DMS 273 treated with DMSO at 0.1 percent for 48 hours (cell line): ENCODE measurements at places on chromosomes 11 and 22.

- no peak for DNase-seq
Measured at GRCh38 chr11:76436020-76436419, 8.8 kb upstream of the EMSY start.

GRCh38 chr22:42418811-42419242, 13.4 kb downstream of the NFAM1 start:
- no peak for DNase-seq

DNA sequence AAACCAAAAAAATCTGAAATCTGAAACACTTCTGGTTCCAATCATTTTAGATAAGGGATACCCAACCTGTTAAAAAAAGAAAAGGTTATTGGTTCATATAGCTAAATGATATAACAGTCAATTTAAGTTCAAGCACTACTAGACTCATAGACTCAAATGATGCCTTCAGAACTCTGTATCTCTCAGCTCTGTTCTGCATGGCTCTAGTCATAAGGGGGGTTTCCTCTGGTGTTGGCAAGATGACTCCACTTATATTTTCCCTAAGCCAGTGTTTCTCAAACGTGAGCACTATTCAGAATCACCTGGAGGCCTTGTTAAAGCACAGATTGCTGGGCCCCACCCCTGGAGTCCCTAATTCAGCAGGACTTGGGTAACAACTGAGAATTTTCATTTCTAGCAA, 11.5 kb upstream of the RRAS2 start:
- DNase-seq, result no peak

GRCh38 chr11:74863410-74863809, 85.5 kb downstream of the XRRA1 start:
- no peak for DNase-seq

DNA sequence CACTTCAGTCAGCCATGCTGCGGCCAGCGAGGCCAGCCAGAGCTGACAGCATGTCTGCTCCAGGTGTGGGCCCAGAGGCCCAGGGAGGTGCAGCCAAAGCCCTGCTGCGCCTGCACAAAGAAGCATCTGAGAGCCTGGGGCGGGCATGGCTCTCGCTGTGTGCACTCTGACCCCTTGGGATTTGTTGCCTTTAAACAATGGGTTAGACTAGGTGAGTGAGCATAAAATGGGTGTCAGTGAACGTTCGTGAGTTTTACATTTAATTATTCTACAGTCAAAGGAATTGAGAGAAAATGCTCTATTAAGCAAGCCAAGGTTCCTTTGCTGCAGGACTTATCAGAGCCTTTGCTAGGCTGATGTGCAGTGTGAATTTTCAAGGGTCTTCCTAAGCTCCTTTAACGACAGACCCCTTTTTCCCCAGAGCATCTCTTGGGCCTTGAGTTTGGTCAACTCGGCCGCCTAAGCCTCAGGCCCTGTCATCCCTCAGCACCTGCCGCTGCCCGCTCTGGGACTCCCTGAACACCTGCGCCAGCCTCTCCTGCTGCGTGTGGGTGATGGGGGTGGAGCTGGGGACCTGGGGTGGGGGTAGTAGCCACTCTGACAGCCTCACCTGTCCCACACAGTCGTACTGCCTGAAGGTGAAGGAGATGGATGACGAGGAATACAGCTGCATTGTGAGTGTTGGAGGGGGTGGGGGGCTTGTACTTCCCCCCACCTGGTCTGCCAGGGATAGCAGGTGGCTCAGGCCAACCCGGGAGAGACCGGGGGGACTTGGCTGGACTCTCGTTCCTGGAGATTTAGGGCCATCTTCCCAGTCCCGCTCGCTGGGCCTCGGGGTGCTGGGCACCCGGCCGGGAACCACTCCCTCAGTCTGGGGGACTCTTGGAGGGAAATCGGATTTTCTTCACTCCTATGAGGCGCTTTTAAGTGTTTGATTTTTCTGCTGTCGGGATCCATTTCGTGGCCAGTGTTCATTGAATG, 10.5 kb downstream of the SLC16A8 start:
- DNase-seq, result no peak

GRCh38 chr22:26546282-26546681, 34.0 kb upstream of the TFIP11 start:
- DNase-seq, result no peak

DNA sequence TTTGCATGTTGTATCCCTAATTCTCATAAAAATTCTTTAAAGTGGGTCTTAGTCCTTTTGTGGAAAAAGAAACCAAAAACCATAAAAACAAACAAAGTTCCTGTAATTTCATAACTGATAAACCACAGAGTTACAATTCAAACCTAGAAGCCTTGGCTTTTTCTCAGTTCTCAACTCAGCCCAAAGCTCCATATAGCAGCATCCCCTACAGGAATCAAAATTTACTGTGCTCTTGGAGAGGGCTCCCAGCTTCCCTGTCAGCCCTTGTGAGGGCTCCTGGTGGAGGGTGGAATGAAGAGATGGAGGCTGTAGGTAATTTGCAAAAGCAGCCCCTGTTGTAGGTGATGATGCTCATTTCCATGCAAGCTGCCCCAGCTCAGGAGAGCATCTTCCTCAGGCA, 506.1 kb upstream of the KIRREL3 start:
- DNase-seq, result no peak

DNA sequence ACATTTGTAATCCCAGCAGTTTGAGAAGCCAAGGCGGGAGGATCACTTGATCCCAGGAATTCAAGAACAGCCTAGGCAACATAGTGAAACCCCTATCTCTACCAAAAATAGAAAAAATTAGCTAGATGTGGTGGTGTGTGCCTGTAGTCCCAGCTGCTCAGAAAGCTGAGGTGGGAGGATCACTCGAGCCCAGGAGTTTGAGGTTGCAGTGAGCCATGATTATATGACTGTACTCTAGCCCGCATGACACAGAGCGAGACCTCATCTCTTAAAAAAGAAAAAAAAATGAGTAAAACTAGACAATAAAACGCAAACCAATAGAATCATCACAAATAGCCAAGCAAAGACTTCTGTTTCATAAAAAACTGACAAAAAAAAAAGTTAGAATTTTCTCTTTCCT, 21.8 kb downstream of the NUCB2 start:
- DNase-seq, result no peak

GRCh38 chr11:47375020-47375419, 3.3 kb downstream of the SPI1 start:
- DNase-seq, result no peak

- DNase-seq, result no peak
Measured at GRCh38 chr11:85680897-85681296, 5.1 kb downstream of the CCDC89 start.

GRCh38 chr11:66477263-66478201, 2.7 kb upstream of the DPP3 start:
- no peak for DNase-seq

- no peak for DNase-seq
Measured at GRCh38 chr22:27466229-27466628, 335.3 kb downstream of the MN1 start.

GRCh38 chr22:27433099-27433498, 368.5 kb downstream of the MN1 start:
- no peak for DNase-seq

DNA sequence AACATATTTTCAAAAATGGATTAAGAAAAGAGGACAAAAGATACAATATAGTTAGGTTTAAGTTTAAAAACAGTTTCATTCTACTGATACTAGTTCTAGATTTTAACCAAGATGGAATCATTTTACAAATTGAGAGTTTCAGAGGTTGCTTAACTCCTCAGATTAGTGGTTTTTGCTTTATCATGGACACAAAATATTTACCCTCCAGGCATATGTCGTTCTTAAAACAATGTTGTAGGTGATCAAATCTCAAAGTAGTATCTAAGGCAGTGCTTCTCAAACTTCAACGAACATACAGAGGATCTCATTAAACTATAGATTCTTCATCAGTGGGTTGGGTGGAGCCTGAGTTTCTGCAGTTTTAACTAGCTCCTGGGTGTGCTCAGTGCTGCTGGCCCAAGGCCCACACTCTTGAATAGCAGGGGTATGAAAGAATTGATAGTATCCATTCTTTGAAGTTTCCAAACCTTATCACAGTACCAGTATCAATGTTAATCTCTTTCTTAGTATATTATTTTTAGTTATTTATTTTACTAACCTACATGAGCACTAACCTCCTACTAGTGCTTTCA, 48.0 kb downstream of the YAP1 start:
- no peak for DNase-seq

DNA sequence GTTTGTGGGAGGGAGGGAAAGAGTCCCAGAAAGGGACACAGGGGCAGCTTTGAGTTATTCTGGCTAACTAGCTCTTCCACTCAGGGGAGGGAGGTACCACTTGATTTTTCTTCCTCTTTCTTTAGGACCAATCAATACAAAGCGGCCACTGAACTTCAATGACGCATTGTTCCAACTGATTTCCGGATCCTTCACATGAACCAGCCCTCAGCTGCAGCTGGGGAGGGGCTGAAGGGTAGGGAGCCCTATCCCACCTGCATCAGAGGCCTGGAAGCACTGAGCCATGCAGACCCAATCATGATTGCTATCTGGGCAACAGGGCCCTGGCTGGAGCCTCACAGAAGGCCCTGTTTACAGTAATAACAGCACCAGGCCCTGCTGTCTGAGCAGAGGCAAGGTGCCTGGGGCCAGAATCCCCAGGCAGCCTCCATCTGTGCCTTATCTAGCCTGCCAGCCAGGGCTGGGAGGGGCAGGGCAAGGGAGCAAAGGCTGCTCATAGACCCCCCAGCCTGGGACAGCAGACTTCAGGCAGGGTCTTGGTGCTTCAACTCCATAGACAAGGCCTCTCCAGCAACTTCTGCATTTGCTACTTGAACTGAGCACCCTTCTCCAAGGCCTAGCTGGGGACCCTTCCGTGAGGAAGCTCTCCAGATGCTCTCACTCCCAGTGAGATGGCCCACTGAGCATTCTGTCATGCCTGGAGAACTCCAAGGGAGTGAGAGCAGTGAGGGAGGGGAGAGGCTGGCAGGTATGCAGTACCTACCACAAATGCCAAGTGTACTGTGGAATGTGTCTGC, 22.5 kb downstream of the CLPB start:
- peak; percentile 79 for DNase-seq

- peak; percentile 23 for DNase-seq
Measured at GRCh38 chr11:100849009-100849900, 162.2 kb downstream of the ARHGAP42 start.

- no peak for DNase-seq
Measured at GRCh38 chr11:111417011-111417765, 38.1 kb upstream of the POU2AF1 start.

- no peak for DNase-seq
Measured at GRCh38 chr11:80280737-80281136, 839.9 kb upstream of the TENM4 start.

- no peak for DNase-seq
Measured at GRCh38 chr11:15780382-15780781, 576.0 kb downstream of the SOX6 start.

DNA sequence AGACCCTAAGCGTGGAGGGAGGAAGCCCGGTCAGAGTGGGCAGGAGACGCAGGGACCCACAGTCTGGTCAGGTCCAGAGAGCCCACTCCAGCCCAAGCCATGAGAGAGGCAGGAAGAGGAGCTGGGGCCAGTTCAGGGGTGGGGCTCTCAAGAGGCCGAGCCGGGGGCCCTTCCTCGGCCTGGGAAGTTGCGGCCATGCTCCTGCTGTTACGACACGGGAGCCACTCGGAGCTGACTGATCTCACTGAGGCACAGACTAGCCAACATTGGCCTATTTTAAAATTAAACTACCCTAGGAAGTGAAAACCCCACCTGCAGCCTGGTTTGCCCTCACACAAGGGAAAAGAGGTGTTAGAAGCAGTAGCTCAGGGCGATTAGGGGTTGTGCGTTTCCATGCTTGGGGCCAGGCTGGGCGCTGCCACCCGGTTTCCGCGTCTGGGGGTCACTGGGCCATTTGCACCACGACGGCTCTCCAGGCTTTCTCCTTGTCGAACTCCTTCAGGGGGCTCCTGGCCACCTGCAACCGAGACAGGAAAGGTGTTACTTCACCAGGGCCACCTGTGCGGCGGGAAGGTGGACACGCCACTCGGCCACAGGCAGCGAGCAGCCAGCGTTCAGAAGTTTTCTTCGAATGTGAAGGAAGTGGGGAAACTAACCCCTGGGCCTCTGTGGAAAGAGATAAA, 3.2 kb upstream of the TTLL8 start:
- no peak for DNase-seq

GRCh38 chr22:21018314-21018713, 3.3 kb downstream of the P2RX6 start:
- DNase-seq, result no peak

GRCh38 chr11:69918938-69919650, 99.9 kb upstream of the FGF3 start:
- DNase-seq, result no peak

DNA sequence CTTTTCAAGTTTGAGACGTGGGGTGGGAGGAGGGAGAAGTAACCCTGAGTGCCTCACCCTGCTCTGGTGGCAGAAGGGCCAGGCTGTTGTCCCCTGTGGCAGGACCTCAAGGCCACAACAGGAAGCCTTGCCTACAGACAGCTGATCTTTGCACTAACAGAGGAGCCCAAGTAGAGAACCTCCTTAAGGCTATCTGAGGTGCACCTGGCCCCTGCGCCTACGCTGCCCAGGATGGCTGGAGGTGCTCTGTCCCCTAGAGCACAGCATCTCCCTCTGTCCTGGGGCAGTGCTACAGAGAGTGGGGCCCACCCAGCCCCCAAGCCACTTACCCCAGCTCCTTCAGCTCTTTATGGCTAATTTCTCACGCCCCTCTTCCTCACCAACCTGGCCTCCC, 27.0 kb downstream of the MYO7A start:
- DNase-seq, result no peak

DNA sequence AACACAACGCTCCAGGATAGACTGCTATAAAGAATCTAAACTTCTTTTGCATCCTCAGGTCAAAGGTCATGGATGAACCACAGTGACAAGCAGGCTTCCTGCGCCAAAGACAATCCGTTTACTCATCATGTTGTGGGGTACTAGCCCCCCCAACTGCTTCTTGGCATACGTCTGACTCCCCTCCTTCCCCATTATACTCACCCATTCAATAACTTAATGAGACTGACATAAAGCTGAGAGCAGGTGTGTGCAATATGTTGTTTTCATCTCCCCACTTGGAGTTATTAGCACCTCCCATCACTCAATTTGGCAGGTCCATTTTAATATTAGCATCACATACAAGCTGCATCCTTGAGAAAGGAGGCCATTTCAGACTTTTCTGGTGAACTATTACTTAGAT, 157.1 kb downstream of the CADM1 start:
- no peak for DNase-seq

GRCh38 chr11:25615069-25615468, 716.9 kb upstream of the ANO3 start:
- no peak for DNase-seq
